Breast epithelium (tissue), 4 donors: ENCODE measurements at places on chromosomes 3 and 15.

DNA sequence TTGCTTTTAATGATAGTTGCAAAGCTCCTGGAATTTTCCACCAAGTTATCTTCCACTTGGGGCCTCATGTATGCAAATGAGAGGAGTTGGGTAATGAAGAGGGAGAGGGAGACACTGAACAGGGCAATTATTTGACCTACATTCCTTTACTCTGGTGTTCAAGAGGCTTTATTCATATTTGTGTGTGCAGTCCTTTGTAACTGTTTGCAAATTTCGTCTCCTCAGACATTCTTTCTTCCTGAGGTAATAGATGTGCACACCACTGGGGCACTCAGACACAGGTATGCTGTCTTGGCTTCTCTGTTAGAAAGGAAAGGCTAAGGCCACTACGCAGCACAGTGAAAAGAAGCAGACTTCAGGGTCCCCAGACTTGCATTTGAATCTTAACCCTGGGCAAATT lies 189.7 kb upstream of the IL12A start:
- no peaks in the 10 kb centered on the region for H3K36me3 ChIP-seq
- peak overlapping the region; percentile 83 for H3K27ac ChIP-seq
- DNase-seq: no peak
- no peak overlapping the region for H3K4me3 ChIP-seq
- H3K4me1 ChIP-seq: no peaks in the 10 kb centered on the region

- no peaks in the 10 kb centered on the region for H3K27me3 ChIP-seq
- no peaks in the 10 kb centered on the region for H3K4me1 ChIP-seq
- no peak for DNase-seq
- H3K36me3 ChIP-seq: no peaks in the 10 kb centered on the region
- H3K4me3 ChIP-seq: peak within 1 kb of the TSS; percentile 66
Measured at GRCh38 chr3:46566040-46566641, at the start of gene LRRC2. Gene LRRC2, minus strand, starts transcription at chr3:46566302. Its CDS starts 14,711 bp downstream, at chr3:46551591.

DNA sequence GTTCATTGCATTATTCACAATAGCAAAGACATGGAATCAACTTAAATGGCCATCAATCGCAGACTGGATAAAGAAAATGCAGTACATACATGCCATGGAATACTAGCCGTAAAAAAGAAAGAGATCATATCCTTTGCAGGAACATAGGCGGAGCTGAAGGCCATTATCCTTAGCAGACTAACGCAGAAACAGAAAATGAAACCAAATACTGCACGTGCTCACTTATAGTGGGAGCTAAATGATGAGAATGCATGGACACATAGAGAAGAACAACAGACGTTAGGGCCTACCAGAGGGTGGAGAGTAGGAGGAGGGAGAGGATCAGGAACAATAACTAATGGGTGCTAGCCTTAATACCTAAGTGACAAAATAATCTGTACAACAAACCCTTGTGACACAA lies 57.9 kb downstream of the RASA2 start:
- no peaks in the 10 kb centered on the region for H3K4me1 ChIP-seq
- no peaks in the 10 kb centered on the region for H3K36me3 ChIP-seq
- DNase-seq: no peak
- no peak overlapping the region for H3K27ac ChIP-seq

DNA sequence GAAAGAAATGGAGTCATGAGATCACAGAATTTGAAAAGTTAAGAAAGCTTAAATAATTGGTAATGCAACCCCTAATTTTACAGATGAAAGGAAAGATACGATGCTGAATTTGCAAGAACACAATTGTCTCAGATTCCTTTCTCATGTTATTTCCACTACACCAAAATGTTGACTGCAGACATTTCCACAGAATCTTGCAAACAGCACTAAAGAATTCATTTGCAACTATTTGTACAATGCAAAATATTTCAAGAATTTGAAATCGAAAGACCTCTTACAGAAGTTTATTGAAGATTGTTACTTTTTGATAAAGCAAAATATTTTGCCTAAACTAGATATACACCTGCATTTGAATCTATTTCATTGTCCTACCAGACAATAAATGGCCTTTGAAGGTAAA lies 194.1 kb upstream of the KCNMB2 start:
- no peak overlapping the region for H3K27ac ChIP-seq
- H3K27me3 ChIP-seq: no peaks in the 10 kb centered on the region
- no peak for DNase-seq
- no peaks in the 10 kb centered on the region for H3K36me3 ChIP-seq
- no peak overlapping the region for H3K4me3 ChIP-seq

GRCh38 chr15:86615816-86616215 lies 536.1 kb downstream of the AGBL1 start:
- H3K27ac ChIP-seq: no peak overlapping the region
- H3K4me1 ChIP-seq: no peaks in the 10 kb centered on the region
- no peak overlapping the region for H3K4me3 ChIP-seq
- H3K36me3 ChIP-seq: no peaks in the 10 kb centered on the region
